ENCODE measurements at places on chromosomes 5 and 9.

DNA sequence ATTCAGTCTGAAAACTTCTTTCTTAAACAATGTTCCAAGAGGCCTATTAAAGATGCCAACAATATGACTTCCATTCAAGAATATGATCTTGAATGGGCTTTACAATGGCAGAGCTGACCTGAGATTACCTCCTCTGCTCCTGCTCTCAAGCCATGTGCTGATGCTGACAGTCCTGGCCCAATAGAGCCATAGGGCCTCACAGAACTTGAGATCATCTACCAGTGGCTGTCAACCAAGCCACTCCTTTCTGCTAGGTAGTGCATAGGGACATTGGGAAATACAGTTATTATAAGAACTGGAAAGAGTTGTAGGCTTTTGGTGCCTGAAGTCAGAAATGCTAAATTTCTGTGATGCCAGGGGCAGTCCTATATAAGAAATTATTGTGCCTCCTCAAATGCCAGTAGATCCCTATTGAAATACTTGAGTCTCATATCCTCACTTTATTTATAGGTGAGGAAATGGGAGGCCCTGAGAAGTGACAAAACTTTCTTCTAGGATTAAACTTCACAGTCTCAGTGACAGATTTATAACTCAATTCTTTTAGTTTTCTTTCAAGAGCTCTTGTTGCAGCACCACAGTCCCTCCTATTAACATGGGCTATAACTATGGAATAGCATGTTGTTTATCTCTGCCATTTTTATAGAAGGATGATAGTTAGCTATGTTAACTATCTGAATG is 10.9 kb downstream of the GHR start:
- DNase-seq = no peak

- DNase-seq = no peak
These were observed 25.1 kb upstream of the PRDM12 start for GRCh38 chr9:130639124-130639765.

- DNase-seq = no peak
These were observed 100.8 kb downstream of the COL23A1 start for GRCh38 chr5:178489271-178489976.

GRCh38 chr9:73979894-73980264 is 517.3 kb upstream of the RORB start:
- DNase-seq = no peak

DNA sequence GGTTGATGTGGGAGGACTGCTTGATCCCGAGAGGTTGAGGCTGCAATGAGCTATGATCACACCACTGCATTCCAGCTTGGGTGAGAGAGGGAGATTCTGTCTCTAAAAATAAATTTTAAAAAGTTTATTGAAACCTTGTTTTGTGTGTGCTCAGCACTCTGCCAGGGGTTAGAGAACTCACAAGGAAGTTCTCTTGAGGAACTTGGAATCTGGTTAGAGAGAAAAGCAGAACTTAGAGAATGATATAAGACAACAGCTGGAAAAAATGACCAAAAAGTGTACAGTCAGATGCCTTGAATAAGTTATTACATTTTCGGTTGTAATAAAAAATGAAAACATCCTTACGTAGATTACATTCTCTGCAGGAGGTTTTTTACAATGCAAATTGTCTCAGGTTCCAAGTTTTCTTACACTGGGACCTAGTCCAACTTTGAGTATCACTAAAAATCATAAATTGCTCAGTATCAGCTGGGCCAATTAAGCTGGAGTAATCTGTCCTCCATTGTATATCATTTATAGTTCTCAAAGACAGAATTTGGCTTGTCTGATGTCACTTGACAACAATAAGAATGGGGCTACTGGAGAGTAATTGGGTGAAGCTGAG is 21.7 kb upstream of the TENT2 start:
- no peak for DNase-seq

DNA sequence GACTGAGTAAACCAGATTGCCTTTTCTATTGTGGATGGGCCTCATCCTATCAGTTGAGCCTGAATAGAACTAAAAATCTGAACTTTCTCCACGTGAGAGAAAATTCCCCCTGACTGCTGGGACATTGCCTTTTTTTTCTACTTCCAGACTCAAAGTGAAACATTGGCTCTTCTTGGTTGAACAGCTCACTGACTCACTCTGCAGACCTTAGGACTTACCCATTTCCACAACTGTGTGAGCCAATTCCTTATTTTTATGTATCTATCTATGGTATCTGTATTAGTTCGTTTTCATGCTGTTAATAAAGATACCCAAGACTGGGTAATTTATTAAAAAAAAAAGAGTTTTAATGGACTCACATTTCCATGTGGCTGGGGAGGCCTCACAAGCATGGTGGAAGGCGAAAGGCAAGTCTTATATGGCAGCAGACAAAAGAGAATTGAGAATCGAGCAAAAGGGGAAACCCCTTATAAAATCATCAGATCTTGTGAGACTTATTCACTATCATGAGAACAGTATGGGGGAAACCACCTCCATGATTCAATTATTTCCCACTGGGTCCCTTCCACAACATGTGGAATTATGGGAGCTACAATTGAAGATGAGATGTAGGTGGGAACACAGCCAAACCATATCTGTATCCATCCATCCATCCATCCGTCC is 306.7 kb upstream of the SLC24A2 start:
- DNase-seq = no peak

- no peak for DNase-seq
These were observed 42.2 kb upstream of the PDE8B start for GRCh38 chr5:77168161-77168878.

GRCh38 chr5:5363045-5363444 is 59.4 kb upstream of the ICE1 start:
- no peak for DNase-seq
